ENCODE measurements at places on chromosomes 7 and 10.

GRCh38 chr7:25885057-25885576 lies 266.9 kb upstream of the NFE2L3 start:
- DNase-seq = no peak

DNA sequence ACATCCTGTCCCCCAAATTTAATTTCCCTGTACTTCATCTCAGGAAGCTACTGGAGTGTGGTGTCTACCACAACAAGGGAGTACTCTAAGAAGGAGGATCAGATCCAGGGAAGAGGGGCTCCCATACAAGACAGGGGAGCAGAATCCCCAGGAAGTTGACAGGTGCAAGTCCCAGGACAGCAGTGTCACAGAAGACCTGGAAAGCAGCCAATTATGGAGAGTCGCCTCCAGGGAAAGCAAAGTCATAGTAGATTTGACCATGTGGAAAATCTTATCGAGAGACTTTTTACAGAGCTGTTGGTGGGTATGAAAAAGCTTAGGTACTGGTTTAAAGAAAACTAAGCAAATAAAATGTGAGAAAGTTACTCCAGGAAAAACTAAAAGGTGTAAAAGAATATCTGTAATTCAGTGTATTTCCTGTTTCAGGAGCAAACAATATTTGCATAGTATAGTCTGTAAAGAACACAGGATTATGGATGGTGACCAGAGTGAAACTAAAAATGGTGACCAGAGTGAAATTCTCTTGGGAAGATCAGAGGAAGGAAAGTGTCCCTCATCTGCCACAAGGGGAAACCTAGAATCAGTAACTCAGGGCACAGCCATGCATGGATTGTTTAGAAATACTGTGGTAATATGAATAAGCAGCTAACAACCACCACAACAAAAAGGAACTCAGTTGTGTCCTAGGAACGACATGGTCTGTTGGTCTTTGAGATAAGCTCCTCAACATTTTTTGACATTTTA lies 44.5 kb downstream of the LANCL2 start:
- no peak for DNase-seq

- DNase-seq = no peak
Measured at GRCh38 chr10:6722616-6723004, 142.5 kb upstream of the PRKCQ start.

GRCh38 chr10:77970869-77971803 lies 44.6 kb upstream of the DLG5 start:
- no peak for DNase-seq

GRCh38 chr10:79020605-79021004 lies 48.2 kb upstream of the ZMIZ1 start:
- no peak for DNase-seq

- DNase-seq = no peak
Measured at GRCh38 chr7:9026121-9026520, 592.7 kb downstream of the NXPH1 start.

- no peak for DNase-seq
Measured at GRCh38 chr10:22341190-22341925, 3.9 kb upstream of the SPAG6 start.

GRCh38 chr7:79610313-79610712 lies 156.8 kb upstream of the MAGI2 start:
- no peak for DNase-seq

DNA sequence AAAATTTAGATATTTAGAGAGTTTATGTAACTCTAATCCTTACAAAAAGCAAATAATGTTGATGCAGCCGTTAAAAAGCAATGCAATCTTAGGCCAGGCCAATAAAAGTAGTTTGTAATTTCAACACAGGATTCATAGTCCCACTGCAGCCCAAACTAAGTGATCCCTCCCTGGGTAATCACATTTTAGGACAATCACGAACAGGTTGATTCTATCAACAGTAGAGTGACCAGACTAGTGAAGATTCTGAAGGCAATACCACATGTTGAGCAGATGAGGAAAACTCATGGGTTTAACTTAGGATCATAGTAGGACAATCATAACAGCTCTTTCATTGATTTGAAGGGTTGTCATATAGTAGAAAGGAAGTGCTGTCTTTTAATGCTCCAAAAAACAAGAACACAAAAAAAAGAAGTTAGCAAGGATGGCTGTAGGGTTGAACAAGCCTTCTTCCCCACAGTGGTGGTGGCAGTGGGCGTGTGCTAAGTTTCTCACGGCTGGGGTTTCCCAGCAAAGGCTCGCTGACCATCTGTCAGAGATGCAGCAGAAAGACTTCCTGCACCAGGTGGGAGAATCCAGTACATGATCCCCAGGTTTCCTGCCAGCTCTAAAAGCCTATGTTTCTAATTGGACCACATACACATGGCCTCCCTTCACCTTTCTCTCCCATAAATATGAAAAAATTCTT lies 212.2 kb downstream of the CHRM2 start:
- no peak for DNase-seq

All from stimulated activated CD8-positive, alpha-beta memory T cell treated with anti-CD3 and anti-CD28 coated beads, Interleukin-4, amount 100 ng/mL, for 1 hour (primary cell).